Activated T-helper 1 cell treated with Interleukin-2 at 50 U/mL for 16 hours (primary cell): ENCODE measurements at places on chromosomes 4 and X.

GRCh38 chrX:118530219-118530911 lies 34.8 kb downstream of the DOCK11 start:
- no peak for DNase-seq

- no peak for DNase-seq
Observed at GRCh38 chr4:3484057-3484973, 21.2 kb downstream of the DOK7 start.

GRCh38 chrX:54066841-54067240 lies 22.6 kb upstream of the PHF8 start:
- no peak for DNase-seq

DNA sequence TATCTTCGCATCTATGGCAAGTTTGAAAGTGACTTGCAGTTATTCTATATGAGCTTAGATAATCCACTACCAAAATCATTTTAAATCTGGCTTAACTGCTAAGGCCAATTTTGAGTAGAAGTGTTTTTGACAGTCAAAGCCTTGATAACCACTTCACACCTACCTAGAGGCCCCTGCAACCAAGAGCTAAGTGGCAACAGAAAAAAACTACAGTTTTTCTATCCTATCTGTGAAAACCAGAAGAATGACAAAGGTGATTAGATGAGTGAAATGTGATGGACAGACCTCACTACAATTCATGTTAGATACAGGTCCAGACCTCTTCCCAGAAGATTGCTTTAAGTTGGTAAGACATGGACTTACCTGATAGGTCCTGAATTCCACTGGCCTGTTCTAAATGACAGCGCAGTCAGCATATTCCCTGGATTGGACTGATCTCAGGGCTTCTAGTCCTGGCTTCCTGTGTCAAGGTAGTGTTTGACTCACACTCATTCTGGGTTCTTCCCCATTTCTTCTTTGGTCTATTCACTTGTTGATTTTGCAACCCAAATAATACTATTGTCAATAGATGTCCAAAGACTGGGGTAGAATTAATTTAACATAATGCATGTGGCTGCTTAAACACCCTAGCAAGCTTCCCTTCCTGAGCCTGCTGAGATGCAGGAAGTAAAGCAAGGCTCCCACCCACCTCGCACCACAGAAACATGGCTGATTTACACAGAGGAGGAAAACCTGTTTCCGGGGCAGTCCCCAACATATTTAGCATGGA lies 65.1 kb downstream of the PPP3CA start:
- no peak for DNase-seq

DNA sequence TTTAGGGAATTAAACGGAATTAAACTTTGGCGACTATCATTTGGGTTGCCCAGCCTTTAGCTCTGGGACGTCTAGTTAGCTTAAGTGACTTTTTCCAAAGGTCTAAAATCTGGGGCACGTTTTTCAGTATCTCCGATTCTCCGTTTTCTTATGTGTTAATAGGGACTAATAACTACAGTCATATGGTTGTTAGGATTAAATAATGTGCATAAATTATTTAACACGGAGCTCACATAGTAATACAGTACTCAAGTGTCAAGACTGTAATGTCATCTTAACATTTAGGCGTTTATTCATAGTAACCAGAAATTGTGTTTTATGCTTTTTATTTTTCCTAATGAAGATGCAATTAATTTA lies 466 bp upstream of the CCNA2 start:
- DNase-seq: no peak

DNA sequence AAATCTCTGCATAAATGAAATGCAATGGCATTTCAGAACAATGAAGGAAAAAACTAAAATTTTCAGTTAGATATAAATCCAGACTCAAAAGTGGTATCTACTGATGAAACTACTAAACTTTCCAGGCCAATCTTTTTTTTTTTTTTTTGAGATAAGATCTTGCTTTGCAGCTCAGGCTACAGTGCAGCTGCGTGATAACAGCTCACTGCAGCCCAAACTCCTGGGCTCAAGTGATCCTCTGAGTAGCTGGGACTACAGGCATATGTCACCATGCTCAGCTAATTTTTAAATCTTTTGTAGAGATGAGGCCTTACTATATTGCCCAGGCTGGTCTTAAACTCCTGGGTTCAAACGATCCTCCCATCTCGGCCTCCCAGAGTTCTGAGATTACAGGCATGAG lies 1228.2 kb upstream of the ADGRL3 start:
- DNase-seq: no peak

DNA sequence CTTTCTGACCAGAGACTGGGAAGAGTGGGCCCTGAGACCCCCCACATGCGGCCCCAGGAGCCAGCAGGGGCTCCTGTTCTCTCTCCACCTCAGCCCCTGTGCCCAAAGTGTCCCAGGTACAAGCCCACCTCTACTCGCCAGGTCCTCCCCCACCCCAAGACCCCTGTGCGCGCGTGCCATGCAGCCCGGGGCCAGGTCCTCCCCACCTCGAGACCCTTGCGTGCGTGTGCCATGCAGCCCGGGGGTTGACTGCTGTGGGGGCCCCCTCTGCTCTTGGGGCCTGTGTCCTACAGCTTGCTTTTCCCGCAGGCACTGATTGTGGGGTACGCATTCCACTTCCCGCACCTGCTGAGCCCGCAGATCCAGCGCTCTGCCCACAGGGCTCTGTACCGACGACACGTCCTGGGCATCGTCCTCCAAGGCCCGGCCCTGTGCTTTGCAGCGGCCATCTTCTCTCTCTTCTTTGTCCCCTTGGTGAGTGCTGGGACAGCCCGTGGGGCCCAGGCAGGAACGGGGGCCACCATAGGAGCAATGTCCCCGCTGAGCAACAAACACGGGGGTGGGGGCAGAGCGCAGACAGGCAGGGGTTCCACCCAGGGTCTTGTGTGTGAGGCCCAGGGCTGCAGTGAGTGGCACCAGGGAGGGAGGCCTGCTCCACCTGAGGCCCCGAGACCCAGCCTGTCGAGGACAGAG lies 20.3 kb downstream of the DGKQ start:
- DNase-seq: no peak

DNA sequence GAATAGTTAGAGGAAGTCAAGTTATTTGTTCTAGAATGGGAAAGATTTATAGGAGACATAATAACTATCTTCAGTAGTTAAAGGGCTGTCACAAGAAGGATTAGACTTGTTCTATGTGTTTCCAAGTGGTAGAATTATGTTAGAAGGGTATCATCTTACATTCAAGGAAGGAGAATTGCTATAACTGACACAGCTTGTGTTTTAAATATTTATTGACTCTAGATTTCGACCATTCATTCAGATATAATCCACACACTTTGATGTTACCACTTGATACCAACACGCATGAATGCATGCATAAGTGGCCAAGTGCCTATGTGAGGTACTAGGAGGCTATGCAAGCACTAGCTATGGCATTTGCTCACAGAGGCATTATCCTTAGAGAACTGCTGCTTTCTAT lies 122.7 kb downstream of the CCNB3 start:
- no peak for DNase-seq
